ENCODE measurements at places on chromosomes 4 and X.

DNA sequence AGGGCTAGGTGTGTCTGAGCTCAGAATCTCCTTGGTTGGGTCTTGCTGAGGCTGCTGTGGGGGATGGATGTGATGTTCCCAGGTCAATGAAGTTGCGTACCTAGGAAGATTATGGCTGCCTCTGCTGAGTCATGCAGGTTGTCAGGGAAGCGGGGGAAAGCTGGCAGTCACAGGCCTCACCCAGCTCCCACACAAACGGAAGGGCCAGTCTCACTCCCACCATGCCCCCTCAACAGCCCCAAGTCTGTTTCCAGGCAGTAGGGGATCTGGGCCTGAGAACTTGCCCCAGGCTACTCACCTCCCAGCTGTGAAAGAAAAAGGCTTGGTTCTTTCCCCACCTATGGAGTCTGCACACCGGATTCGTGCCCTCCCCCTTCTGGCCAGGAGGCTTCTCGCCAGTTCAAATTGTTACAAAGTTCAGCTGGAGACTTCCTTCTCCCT, 72.9 kb downstream of the WDR44 start:
- DNase-seq, result no peak

DNA sequence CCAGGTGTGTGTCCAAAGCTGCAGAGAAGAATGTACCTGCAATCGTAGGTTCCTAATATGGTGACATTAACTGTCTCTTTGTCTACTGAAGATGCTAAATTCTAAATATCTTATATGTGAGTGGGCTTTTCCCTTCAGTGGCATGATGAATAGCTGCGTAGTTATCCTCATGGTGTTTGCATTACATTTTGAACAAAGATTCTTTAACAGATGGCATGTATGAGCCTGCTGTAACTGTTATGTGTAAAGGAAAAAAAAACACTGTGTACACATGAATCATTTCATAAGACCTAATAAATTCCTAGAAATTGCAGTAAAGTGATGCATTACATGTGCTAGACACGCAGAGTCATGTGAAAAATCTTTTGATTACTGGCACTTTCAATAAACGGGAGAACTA, 288.0 kb downstream of the SH2D1A start:
- no peak for DNase-seq

GRCh38 chrX:129540068-129540653, at the start of gene OCRL:
Gene OCRL (plus strand): TSS chrX:129540259. CDS start chrX:129540440, 181 bp downstream.
- peak; percentile 85 for DNase-seq

GRCh38 chrX:130770615-130771014, 132.4 kb downstream of the ENOX2 start:
- DNase-seq, result no peak

DNA sequence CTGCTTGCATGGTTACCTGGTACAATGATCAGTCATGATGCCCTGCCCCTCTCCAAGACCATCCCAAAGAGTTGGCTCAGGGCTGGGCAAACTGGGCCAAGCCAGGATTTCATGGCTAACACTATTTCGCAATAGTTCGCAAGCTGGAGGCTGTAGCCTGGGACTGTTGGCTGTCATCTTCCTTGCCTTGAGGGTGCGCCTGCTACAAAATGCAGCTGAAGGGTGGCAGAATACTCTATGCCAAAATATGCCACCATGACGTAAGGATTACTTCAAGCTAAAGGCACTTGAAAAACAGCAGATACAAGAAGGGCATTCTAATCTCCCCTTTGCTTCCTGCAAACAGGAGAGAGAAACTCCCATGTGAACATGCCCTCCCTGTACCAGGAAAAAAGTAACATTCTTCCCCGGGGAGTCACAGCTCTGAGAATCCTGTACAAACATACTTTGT, 21.0 kb downstream of the SAT1 start:
- DNase-seq, result no peak

DNA sequence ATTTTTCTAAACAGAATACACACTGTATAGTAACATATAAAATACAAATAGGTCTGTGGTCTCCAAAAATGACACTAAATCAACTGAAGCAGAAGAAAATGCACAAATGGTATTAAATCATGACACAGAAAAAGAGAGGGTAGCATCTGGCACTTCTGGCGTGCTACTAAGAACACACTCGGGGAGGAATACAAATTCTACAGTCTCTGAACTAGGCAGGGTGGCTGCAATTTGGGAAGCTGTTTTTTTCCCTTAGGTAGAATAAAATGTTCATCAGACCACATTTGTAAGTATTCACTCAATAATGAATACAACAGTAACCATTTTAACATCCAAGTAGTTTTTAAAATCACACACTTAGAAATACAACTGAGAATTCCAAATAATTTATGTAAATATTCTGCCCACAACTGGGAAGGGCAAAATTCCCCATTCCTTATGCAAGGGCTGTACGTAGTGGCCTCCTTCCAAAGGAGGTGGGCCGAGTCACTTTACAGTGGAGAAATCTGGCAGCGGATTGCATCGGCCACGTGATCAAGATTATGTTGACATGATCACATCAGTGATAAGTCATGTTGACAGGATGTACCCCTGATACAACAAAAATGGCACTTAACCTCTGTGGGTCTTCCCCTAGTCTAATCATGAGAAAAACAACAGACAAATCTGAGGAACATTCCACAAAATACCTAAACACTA, 101.1 kb downstream of the TSPAN5 start:
- no peak for DNase-seq

GRCh38 chr4:74996996-74997395, 64.1 kb downstream of the PARM1 start:
- no peak for DNase-seq

DNA sequence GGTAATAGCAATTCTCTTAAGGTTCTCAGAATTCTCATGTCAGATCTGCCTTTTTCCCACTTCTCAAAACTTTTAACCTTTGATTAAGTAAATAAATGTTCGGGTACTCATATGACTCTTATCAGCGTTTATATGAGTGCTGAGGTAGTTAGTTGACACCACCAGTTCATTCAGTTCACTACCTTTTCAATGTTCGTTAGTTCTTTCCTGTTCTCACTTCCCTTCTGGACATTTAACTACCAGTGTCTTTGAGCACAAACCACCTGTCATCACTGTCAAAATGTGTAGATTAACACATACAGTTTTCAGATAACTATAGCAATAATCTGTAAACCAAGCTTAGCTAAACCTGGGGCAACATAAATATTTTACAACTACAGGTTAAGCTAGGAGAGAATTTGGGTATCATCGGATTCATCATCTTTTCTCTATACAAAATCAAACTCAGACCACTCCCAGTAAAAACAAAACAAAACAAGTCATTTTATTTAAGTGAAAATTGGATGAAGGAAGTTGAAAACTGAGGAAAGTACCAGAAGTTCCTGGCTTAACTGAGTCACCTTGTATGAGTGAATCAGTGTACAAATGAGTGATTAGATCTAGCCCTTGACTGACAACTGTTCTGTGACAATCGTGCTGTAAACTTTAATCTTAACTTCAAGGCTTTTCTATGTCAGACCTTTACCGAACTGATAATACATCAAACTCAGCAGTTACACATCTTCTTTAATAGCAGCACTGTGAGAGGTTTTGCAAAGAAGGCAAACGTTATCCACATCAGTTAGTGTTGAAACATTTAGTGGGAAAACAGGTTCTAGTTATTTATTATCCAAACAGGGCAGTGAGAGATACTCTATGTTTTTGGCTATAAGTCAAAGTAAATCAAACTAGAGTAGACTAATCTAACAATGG, 41.9 kb downstream of the ARHGEF38 start:
- DNase-seq, result no peak

- DNase-seq, result no peak
Observed at GRCh38 chrX:49129427-49129826, 5.9 kb upstream of the GPKOW start.

Data from NCI-H1092 treated with DMSO at 0.1 percent for 48 hours (cell line).